ENCODE measurements at places on chromosomes 12 and 14.

- no peak for DNase-seq
Measured at GRCh38 chr12:33828326-33828725, 194.0 kb upstream of the ALG10 start.

- no peak for DNase-seq
Measured at GRCh38 chr12:110282300-110282860, 1.3 kb downstream of the ATP2A2 start.

- DNase-seq = no peak
Measured at GRCh38 chr12:16634786-16635185, 28.8 kb upstream of the LMO3 start.

DNA sequence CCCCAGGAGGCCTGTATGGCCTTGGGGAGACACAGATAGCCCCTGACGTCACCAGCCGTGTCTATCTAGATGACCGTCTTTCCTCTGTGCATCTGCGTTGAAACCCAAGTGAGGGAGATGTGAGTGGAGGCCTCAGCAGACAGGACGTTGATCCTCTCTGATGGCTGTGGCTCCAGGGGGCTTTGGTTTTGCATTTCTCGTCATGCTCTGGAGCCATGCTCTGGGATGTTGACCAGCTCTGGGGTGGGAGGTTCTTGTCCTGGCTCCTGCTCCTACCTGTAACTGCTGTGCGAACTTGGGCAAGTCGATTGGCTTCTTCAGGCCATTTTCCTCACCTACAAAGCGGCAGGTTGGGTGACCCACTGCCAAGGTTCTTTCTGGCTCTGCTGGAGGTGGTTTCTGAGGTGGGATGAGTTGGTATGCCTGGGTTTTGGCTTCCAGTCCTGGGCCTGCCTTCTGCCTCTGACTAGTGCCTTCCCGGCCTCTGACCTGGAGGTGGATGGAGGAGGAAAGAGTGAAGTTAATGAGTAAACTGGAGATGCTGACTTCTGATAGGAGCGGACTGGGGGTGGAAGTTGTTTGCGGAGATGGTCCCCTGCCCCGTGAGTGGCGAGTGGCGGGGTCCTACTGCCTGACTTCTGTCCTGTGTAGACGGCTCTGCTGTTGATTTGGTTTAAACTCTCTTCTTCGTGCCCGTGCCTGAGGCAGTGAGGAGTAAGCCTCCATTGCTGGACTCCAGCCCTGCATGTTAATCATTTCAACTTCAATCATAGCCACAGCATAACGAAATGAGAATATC, 8.4 kb downstream of the TSPAN9 start:
- no peak for DNase-seq

DNA sequence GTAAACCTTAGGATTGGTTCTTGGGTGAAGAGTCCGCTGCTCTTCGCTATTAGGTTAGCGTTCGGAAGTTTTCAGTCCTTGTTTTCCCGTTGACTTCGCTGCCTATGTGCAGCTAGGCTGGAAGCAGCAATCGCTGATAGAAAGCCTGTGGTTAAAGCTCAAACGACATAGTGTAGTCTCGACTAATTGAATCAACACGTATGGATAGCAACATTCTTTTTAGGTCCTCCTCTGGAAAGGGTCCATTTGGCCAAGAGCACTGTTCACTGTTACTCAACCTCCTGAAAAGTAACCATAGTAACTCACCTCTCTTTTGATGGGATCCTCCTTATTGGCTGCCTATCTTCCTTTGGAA, 355.5 kb downstream of the SNAPC1 start:
- no peak for DNase-seq

DNA sequence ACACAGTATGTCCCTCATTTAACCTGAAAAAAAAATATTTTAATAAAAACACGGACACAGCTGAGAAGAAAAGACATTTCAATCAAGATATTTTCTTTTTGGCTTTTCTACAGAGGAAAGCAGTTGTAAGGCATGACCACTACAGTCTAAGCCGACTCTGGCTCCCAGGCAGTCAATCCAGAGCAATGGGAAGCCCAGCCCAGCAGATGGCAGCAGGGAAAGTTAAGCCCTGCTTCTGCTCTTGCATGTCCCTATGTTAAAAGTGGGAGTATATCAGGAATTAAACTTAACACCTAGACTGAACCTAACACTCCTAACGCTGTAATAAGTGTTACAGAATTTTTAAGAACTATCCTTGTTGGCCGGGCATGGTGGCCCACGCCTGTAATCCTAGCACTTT, 19.5 kb upstream of the HAL start:
- no peak for DNase-seq

GRCh38 chr14:59320763-59321625, 132.5 kb downstream of the DAAM1 start:
- no peak for DNase-seq

DNA sequence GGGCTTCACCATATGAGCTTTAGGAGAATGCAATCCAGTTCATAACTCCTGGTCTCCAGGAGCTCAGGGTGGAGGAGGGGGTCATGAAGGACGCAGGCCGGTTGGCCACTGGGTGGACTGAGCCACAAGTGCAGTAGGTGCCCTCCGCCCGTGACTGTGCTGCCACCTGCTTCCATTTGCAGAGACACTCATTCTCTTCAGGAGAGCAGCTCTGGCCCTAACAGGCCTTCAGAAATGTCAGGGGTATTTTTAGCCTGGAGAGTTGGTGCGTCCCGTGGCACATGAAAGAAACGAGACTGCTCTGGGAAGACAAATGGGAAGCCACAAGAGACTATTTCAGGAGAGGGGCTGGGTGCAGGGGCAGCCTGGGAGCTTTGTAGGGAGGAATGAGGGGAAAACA, 74.6 kb upstream of the MYL2 start:
- DNase-seq = no peak

GRCh38 chr12:32847287-32847686, 49.3 kb downstream of the PKP2 start:
- no peak for DNase-seq

DNA sequence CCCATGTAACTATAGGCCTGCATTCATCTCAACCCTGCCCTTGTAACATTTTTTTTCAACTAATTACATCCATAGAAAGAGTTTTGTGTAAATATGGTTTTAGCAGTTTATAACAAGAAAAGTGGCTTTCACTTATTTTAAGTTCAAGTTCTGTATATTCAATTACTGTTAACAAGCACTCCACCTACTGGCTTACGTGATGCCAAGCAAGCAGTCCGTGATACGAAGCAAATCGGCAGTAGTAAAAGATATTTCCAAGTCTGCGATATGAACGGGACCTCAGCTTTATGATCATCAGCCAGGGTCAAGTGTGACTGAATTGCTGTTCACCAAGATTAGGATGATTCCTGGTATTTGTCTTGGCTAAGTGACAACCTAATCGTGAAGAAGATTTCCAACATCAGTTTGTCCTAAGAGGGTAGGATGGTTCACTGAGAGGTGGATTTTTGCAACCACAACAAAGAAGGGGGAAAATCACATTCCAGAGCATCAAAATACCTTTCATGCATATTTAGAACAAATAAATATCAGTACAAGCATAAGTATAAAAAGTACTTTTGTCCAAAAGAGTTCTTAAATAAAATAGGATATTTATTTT, 456.2 kb downstream of the FOXG1 start:
- peak; percentile 0 for DNase-seq

DNA sequence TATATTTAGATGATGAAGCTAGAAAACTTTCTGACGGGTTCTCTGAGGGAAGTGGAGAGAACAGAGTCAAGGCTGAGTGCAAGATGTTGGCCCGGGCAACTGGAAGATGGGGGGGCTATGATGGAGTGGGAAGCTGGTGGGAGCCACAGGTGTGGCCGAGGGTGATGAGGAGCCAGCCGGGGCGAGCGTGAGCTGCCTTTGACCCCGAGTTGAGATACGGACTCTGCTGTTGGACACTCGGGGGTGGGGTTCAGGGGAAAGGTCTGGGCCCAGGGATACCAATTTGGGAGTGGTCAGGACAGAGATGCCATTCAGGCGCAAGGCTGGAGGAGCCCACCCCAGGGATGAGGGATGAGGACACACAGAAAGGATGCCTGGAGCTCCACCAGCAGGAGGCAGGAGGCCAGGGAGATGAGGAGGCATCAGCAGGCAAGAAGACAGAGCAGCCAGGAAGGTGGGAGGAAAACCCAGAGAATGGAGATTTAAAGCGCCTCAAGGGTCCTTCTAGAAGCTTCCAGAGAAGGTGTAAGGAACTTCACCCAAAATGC, 9.0 kb downstream of the SCARB1 start:
- no peak for DNase-seq

- DNase-seq = no peak
Measured at GRCh38 chr14:92895352-92895878, 27.5 kb upstream of the CHGA start.

DNA sequence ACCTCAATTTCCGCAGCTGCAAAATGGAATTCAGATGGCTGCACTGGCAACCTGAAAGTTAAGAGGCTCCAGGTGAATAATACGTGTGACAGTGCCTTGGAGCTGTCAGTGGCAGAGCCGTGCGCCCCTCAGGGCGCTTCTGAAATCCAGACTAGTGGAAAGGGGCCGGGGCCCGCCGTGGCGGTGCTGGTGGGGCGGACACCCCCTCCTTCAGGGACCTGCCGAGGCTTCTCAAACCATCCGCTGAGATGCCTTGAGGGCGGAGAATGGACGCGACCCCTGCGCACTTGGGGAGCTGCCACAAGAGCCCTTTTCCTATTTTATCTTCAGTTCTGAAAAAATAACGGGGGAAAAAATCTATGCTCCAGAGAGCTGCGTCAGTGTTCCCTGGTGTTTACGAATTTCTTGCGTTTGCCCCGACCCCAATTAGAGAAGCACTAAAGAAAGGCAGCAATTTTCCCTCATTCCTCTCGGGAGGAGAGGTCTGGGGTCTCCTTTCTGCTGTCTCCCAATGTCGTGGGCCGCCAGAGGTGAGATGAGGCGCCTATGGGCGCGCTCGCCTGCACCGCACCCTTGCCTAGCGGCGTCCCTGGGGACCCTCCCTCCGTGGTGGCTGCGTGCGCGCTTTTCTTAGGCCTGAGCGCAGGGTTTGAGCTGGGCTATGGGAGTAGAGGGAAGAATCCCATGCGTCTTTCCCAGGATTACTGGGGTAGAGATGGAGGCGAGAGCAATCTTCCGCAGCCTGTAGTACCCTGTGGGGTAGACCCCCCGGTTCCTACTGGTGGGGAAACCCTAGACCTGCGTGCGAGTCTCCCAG, 2.2 kb downstream of the NOS1 start:
- no peak for DNase-seq

DNA sequence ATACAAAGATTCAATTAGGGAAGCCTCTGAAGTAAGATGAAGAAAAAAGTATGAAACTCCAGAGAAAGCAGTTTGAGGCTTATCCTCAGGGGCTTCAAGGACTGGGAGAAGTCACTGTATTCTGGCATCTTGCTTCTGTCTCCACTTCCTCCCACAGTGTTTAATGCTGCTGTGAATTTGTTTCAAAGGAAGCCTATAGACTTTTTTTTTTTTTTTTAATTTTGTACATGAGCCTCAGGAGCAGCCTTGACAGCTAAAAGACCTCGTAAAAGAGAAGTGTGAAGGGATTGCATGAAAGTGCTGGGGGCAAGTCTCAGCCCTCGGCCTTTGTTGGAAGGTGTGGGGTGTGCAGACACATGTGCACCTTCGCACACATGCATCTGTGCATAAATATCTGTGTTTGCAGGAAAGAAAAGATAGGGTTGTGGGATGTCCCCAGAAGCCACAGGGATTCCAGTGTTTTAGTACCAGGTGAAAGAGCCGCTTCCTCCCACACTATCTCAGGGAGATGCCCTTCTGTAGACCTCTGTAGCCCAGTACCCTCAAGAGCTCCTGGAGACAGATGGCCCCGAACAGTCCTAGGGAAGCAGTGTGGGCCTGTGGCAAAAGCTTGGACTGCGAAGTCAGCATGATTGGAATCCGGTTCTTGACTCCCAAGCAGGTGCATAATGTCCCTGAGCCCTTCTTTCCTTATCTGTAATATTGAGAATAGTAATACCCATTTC, 193.5 kb upstream of the BCL2L14 start:
- no peak for DNase-seq

DNA sequence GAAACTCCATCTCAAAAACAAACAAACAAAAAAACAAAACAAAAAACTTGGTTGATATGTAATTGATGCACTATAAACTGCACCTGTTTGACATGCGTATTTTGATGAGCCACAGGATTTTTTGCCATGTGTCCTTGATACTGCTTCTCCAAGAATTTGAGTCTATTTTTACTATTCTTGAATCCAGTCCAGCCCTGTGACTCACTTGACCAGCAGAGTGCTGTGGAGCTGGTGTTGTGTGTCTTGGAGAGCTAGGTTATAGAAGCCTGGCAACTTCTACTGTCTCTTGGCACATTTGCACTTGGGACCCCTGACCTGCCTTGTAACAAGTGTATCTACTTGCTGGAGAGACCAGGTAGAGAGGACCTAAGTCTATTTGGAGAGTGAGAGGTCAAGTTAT, 52.0 kb downstream of the KLRG1 start:
- no peak for DNase-seq

DNA sequence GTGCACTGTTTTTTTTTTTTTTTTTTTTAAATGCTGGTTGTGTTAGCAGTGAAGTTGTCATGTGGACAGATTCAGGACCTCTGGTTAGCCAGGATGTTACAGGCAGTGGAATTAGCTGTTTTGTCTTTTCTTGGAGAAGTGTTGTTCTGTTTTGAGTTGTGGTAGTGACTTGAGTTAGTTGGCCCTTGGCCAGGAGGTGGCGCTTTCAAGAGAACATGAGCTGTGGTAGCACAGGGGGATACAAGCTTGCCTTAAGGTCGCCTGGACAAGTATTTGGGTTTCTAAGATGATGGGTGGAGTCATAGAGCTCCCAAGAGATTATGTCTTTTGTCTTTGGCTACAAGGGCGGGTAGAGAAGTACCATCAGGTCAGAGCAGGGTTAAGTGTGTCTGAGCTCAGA, 33.3 kb upstream of the CCDC198 start:
- DNase-seq = no peak

GRCh38 chr14:54709444-54709843, 142.5 kb downstream of the SAMD4A start:
- DNase-seq = no peak

DNA sequence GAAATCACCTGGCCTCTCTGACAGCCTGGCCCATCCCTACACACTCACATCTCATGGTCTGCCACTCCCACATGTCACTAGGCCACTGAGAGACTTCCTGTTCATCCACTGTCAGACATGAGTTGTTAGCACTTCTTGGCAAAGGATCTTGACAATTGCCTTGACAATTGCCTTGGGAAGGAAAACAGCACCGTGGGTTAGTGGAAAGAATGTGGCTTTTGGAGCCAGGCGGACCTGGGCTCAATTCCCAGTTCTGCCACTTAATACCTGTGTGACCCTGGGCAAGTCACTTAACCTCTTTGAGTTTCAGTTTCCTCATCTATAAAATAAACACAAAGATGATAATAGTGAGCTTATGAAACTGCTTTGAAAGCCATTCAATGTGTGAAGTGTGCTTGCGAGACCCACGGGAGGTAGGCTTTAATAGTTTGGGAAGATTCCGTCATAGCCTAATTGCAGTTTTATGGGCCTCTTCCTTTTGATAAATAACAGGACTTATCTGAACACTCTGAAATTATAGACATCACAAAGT, 250.4 kb downstream of the C12orf75 start:
- no peak for DNase-seq

GRCh38 chr12:5473076-5473782, 41.3 kb downstream of the NTF3 start:
- no peak for DNase-seq

GRCh38 chr14:71705460-71705859, 226.8 kb upstream of the RGS6 start:
- DNase-seq = no peak

Measured in right renal pelvis (tissue), 4 donors.